Activated CD4-positive, alpha-beta T cell treated with anti-CD3 and anti-CD28 coated beads, Interleukin-2, amount 10 ng/mL, durations not matched to agents 24 days and 14 days (primary cell): ENCODE measurements at places on chromosomes 5 and 9. TPM values are rescaled to one million over a fixed set of nuclear protein-coding genes. Genes with fewer than 3 reads are reported as not detected.
A peak's percentile ranks its signal among the peaks of the same experiment; 100 is the strongest.

- no peak for DNase-seq
These were observed 19.7 kb upstream of the TERT start for GRCh38 chr5:1314564-1314982.

- DNase-seq: no peak
These were observed 165.5 kb upstream of the NFIL3 start for GRCh38 chr9:91589101-91589553.

- DNase-seq: no peak
These were observed 46.1 kb downstream of the ASTN2 start for GRCh38 chr9:117368684-117369230.

GRCh38 chr9:81517954-81518353, 171.4 kb downstream of the TLE1 start:
- no peak for DNase-seq

DNA sequence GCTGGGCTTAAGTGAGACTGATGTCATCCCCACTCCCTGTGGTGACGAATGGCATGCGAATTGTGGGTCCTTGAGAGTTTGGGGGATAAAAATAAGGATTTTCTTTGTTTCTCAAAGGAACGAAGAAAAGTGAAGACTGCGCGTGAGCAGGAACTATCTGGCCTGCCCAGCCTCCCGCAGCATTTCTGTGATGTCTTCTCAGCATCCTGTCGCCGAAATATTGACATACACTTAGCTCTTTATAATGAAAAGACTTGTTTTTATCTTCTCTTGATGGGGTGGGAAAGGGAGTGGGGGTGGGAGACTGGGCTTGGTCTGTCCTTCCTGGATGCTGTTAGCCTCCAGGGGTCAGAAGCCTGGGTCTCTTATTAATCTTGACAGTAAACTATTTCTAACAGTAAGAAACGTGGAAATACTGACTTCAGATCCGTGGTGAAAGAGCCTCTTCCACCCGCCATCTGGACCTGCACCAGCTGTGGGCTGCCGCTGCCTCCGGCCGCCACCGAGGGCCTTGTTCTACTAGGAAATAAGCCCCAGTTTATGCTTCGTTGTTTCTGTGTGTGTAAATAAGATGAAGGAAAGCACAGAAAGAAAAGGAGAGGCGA, 239.6 kb downstream of the FANCC start:
- DNase-seq: no peak

DNA sequence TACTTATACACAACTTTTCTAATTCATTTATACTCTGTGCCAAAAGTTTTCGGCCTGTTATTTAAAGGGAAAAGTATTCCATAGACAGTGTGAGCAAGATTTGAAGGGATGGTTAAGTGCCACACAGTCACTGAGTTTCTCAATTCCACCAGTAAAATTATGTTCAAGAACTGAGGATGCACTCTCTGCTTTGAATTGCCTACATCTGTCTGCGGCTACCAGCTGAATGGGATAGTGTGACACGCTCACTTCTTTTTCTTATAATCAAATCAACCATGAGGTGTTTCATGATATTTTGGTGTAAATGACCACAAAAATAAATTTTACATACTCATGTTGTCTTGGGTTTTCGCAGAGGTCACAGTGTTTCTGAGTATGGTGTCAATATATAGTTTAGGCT, 218.4 kb upstream of the TMEM161B start:
- no peak for DNase-seq

DNA sequence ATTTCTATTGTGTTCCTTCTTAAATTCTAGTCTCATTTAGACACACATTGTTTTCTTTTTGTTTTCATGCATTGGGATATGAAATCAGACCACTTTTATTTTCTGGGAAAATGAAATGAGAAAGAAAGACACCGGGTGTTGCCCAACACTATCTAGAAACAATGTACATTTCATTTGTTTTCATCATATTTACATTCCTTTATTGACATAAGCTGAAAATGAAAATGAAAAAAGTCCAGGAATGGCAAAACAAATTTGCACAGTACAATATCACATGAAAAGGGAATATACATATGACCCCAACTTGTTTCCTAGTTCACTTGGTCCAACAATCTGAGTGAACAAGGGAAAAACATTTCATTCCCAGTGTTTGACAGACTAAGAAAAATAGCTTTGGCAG, 20.7 kb downstream of the IFNE start:
- no peak for DNase-seq

DNA sequence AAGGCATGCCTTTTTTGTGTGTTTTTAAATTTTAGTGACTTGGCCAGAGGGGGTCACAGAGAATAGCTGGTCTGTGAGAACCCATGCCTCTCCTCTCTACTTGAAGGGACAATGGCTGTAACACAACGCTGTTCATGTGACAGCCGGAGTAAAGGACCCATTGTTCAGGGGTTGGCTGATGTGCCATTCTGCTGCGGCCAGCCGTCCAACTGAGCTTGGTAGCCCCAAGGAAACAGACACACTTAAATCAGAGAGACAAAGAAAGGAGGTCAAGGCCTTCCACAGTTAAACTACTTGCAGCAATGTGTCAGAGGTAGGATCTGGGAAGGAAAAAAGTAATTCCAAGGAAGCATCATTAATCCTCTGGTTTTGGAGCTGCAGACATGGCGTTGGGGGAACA, 8.1 kb downstream of the MEGF10 start:
- DNase-seq: no peak

DNA sequence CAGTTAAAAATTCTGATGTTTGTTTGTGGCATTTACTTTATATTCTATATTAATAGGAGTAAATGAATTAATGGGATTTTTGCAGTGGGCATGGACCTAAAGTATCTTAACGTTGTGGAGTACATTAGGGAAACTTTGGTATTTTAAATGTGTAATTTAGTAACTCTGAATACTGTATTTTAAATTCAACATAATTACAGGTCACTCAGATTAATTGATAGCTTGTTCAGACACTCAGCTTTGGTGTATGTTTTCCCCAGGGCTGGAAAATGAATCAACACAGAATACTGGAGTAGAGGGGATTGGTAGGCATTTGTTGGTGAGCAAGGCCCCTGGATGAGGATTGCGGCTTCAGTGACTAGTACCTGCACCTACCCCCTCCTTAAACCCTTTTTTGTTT, 117.5 kb downstream of the TRIO start:
- DNase-seq: no peak

GRCh38 chr5:91024206-91024605, 358.9 kb downstream of the ARRDC3 start:
- no peak for DNase-seq

GRCh38 chr5:161765611-161766010, 80.1 kb downstream of the GABRA6 start:
- DNase-seq: no peak

- no peak for DNase-seq
These were observed 536.5 kb upstream of the ACO1 start for GRCh38 chr9:31847963-31848362.

DNA sequence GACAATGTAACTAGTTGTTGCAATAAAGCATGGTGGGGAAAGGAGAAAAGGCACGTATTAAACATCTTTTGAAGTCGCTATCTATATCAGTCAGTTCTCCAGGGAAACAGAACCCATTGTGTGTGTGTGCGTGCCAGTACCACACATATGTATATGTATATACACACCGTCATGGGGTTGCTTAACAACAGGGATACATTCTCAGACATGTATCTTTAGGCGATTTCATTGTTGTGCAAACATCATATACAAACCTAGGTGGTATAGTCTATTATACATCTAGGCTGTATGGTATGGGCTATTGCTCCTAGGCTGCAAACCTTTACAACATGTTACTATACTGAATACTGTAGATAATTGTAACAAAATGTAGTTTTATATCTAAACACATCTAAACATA, 2.3 kb downstream of the CDKN2B-AS1 start:
- no peak for DNase-seq

- DNase-seq: peak; percentile 81
These were observed 42.3 kb upstream of the MATR3 start for GRCh38 chr5:139251281-139251687.

- no peak for DNase-seq
These were observed 34.5 kb downstream of the CRB2 start for GRCh38 chr9:123390337-123391135.

DNA sequence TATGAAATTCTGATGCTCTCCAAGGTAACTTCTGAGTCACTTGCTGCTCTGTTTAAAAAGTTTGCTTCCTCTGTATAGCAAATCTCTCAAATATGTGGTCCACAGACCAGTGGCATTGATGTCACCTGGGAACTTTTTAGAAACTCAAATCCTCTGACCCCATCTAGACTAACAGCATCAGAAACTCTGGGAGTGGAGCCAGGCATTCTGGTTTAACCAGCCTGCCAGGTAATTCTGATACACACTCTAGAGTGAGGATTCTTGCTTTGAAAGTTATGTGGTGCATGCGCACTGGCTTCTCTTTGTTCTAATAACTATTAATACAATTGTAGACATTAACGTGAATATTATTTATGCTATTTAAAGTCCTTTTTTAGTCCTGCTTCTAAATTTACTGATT, 298.1 kb downstream of the SLF1 start:
- DNase-seq: no peak

- DNase-seq: no peak
These were observed 109.8 kb downstream of the KIAA0825 start for GRCh38 chr5:94508461-94509148.

DNA sequence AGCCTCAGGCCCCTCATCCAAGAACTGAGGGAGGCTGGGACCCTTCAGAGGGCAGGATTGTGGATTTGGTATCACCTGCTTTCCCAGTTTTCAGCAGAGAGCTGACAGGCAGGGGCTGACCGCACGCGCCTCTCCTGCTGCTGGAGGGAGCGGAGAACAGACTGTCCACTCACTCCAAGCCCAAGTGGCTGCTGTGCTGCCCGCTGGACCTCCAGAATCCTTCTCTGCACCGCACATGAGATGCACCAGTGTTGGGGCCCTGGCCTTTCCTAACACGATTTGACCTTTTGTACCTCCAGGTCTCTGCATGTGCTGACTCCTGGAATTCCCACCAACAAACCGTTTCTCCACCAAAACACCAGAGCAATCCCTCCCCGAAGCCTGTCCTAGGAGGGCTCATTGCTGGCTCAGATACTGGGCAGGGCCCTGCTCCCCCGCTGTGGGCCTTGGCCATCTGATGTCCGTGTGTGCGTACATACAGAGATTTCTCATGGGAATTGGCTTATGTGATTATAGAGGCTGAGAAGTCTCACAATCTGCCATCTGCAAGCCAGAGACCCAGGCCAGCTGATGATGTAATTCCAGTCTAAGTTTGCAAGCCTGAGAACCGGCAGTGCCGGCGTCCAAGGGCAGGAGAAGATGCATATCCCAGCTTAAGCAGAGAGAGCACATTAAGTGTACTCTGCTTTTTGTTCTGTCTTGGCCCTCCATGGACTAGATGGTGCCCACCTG, 141.7 kb downstream of the GADD45G start:
- no peak for DNase-seq

DNA sequence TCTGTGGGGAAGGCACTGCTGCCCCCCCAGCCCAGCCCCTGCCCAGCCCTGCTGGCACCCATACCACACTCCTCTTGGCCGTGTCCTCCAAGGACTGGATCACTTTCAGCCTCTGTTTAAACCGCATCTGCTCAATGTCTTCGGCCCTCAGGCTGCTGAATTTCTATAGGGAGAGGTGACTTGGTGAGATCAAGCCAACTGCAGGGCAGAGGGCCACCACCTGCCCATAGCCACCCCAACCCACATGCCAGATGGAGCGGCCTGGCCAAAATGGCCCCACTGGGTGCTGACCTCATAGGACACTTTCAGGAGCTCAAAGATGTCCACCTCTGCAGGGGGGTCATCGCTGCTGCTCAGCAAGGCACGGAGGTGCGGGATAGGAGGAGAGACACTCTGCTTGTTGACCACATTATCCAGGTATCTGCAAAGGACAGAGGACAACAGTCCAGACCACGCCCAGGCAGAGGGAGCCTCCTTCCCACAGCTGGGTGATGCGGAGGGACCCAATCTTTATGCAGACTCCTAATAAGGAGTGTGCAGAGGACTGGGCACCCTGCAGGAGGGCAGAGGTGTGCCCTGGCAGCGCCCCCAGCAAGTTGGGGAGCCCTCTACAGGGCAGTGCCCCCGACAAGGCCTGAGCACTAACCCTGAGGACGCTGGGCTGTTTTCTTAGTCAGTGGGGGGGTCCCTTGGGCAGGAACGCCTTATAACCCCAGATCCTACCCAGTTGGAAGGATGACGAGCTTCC, 14.4 kb upstream of the MRNIP start:
- DNase-seq: no peak

DNA sequence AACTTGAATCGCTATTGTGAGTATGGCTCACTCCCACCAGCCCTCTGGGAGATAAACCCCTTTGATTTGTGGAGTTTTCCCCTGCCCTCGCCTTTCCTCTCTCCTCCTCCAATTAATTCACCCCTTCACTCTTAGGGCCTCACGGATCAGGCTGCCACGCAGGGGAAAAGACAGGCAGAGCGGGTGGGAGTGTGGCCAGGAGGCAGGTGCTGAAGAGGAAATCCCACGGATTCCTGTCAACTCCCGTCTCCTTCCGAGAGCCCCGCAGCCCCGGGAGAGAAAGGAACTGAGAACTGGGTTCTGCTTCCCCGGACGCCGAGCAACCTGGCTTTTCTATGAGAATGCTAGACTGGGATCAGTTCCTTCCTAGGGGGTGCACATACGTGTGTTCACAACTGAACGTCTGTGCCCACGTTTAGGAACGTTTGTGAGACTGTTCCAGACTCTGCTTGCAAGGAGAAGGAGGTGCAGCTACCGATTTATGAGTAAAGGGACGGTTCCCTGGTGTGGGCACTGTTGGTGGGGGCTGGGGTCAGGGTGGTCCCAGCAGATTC, 314.5 kb upstream of the TLE4 start:
- DNase-seq: no peak

DNA sequence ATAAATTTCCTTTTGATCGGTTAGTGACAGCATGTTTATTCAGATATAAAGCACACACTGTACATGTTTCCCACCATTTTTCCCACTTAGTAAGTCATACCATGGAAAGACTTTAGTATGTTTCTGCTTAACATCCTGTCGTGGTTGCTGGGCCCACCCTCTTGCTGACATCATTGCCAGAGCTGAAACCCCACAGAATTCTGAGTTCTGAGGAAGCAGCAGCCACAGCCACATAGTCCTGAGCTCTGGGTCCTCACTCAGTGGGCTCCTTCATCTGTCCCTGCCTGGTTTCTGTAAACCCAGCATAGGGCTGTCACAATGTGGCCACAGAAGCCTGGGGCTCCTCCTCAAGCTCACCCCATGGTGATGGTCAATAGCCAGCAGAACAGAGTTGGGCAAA, 441.5 kb downstream of the ENC1 start:
- DNase-seq: peak; percentile 58

DNA sequence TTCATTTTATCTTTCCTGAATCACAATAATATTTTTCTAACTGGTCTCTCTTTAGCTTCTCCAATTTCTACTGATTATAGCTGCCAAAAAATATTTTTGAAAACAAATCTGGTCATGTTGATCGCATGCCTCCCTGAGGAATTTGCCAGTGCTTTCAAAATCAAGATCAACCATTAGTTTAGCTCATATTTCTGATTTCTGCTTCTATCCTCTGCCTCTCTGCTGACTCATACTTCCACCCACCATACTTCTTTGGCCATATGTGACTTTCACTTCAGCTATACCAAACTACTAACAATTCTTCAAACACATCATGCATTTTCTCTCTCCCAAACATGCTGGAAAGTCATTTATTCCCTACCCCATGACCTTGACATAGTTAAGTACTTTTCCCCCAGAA, 636.5 kb downstream of the TLE1 start:
- no peak for DNase-seq

The IFNA21 gene
- total RNA-seq: not detected in 2 replicates

The ABO gene
- 0.36 and 0.58 TPM in 2 replicates for total RNA-seq

The CAMSAP1 gene
- total RNA-seq: 45.2 and 49.9 TPM in 2 replicates

The ELOVL7 gene
- total RNA-seq: 0.56 and 1.1 TPM in 2 replicates

The RAI14 gene
- total RNA-seq: 2.6 and 5.1 TPM in 2 replicates

The LRRC19 gene
- total RNA-seq: not detected in 2 replicates

The SLIT3 gene
- total RNA-seq: 0.75 and 1.1 TPM in 2 replicates

The PCA3 gene
- not detected in 2 replicates for total RNA-seq

The OMD gene
- total RNA-seq: not detected in 2 replicates

The SPATA9 gene
- not detected in 2 replicates for total RNA-seq
